Stimulated activated CD8-positive, alpha-beta memory T cell treated with anti-CD3 and anti-CD28 coated beads, Interleukin-4, amount 100 ng/mL, for 4 hours (primary cell): ENCODE measurements at places on chromosomes 3 and 15.

DNA sequence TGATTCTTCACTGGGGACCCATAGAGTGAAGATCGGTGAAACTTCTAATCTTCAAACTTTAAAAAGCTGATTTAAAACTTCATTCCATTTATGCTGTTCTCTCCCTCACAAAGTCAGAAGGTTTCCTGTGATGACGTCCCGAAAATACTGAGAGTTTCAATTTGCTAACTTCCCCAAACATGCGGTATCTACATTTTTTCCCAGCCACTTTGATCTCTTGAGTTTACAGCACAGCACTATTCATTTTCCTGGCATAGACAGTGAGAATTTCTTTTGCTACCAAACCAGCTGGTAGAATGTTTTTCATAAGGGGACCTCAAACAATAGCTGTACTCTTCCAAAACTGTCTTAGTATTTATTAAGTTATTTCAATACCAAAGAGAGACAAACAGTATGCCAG lies 156.8 kb downstream of the LSAMP start:
- no peak for DNase-seq

DNA sequence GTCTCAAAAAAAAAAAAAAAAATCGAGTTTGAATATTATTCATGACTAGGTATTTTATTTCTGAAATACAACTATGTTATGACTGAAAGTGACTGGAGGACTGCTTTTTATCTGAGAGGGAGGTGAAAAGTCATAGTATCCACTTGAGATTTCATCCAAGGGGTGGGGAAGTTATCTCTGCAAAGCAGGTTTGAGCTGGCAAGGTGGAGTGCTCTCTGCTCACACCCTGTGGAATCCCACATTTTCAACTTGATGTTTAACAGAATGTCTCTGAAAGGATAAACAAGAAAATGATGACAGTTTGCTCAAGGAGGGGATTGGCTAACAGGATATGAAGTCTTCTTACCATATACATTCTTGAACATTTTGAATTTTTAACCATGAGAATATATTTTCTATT lies 27.3 kb upstream of the SEC62 start:
- no peak for DNase-seq

- DNase-seq: no peak
These were observed 62.7 kb upstream of the CCR4 start for GRCh38 chr3:32888739-32889138.

GRCh38 chr3:110324171-110324705 lies 747.4 kb upstream of the NECTIN3 start:
- DNase-seq: no peak

GRCh38 chr15:61457050-61457733 lies 228.1 kb upstream of the RORA start:
- no peak for DNase-seq

- no peak for DNase-seq
These were observed 334.3 kb downstream of the UNC13C start for GRCh38 chr15:54312528-54312927.

GRCh38 chr3:157948605-157949383 lies 157.4 kb downstream of the SHOX2 start:
- DNase-seq: no peak

GRCh38 chr3:192737506-192737905 lies 10.2 kb upstream of the FGF12 start:
- DNase-seq: no peak

DNA sequence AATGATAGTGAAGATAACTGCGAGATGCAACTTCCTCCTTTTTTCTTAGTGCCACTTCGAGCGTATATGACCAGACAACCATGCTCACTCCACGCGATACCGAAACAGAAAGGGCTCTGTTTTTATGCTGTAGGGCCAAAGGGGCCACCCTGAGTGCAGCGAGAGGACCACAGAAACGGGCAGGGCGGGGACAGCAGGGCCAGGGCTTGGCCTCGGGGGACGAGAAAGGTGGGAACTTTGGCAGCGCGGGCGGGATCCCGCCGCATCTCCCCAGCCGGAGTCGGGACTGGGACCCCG lies 483 bp downstream of the VPS13C start:
- no peak for DNase-seq

- no peak for DNase-seq
These were observed 129.4 kb upstream of the SLC24A5 start for GRCh38 chr15:47991357-47991756.

- DNase-seq: no peak
These were observed 60.7 kb downstream of the BDH1 start for GRCh38 chr3:197495059-197495455.

DNA sequence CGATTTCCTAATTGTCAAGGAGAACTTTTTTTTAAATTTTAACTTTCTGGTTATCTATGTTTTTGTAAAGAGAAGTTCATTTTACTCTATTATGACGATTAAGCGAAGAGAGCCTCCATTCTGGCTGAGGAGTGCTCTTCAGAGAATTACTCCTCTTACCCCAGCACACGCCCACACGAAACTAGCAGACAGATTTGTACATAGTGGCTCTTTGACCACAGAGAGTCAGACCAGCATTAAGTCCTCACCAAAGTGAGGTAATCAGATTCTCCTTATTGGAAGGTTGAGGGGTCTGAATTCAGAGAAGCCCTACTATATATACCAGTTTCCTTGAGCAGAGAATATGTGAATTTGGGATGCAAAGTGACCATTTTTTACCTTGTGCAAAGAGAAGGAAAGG lies 204.8 kb upstream of the TSC22D2 start:
- no peak for DNase-seq

DNA sequence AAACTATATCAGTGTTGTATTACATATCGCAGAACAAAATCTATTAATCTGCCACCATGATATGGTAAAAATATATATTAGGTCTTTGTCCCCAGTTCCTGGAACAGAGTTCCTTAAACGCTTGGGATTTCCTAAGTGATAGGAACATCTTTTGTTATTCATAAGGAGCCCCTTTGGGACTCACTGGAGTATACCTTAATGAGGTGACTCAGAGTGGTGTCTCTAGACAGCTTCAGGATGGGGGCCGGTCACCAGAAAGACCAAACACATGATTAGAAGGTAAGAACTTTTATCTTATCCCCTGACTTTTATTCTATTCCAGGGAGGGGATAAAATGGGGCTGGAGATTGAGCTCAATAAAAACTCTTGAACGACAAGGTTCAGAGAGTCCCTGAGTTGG lies 12.3 kb upstream of the CHCHD6 start:
- no peak for DNase-seq

DNA sequence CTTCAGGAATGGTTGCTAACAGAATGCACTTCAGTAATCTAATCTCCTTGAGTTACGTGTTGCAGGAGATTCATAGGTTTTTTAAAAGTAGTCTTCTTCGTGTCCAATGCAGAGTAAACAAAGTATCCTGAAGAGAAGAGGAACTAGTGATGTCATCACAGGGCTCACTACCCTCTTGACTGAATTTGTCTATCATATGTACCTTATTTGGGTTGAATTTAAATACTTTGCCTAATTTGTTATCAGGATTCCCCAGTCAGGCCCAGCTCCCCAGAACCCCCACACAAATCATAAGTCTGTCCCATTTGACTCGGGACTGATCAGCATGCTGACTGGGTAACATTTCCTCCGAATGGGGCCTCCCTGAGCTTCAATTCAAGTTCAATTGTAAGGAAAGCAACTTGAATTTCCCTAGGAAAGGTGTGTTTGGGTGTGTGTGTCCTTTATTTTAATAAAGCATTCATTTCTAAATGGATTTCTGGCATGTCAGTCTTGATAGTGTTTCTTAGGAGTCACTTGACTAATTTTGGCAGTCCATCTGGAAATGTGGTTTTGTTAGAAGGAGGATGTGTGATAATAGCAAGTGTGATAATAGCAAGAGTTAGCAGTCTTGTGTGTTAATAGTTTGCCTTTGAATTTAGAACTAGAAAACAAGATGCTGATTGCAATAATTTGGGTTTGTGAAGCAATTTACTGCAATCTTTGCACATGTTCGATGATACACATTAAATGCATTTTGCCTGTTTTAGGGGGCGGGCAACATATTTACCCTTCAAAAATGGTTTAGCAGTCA lies 21.9 kb downstream of the OXNAD1 start:
- no peak for DNase-seq

GRCh38 chr3:186847437-186847836 lies 4.9 kb downstream of the ADIPOQ start:
- no peak for DNase-seq

DNA sequence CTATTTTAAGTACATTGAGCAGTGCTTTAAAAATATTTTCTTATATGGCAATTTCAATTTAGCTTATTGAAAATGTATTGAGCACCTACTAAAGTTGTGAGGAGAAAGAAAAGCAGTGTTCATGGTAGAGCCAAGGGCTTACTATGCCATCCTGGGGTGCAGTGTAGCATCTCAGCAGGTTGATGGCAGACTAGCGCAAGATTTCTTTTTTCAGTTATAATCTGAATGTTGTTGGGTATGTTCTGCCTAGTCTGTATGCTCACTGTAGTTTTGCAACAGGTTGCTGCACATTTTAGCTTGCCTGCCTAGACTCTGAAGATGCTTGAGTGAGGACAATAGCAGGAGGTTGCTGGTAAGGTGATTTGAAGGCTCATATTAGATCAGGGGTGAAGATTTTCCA lies 103.1 kb upstream of the UNC13C start:
- no peak for DNase-seq

GRCh38 chr3:36248374-36248773 lies 131.9 kb upstream of the STAC start:
- DNase-seq: no peak

DNA sequence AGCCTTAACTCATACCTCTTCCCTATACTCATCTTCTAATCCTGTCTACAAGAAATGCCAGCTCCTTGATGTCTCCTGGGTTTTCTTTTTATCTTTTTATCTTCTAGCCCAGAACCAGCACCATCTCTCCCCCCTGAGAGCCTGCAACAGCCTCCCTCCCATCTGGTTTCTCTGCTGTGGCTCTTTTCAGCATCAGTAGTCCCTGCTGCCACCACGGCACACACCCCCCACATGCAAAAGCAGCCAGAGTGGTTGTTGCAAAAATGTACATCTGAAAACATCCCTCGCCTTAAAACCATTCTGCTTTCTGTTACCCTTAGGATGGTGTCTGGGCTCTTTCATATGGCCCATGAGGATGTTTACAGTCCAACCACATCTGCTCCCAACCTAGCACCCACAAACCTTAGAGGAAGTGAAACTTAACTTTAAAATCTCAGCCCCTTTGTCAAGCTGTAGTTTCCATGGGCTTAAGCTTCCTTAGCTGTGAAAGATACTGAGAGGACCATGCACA lies 775 bp downstream of the TTC21A start:
- no peak for DNase-seq
